Psoas muscle (tissue), 8 donors: ENCODE measurements at places on chromosomes 11 and 22. TPM values are rescaled to one million over a fixed set of nuclear protein-coding genes. Genes with fewer than 3 reads are reported as not detected.
A peak's percentile ranks its signal among the peaks of the same experiment; 100 is the strongest.

GRCh38 chr11:44593251-44593650, 27.8 kb downstream of the CD82 start:
- peak overlapping the region; percentile 74 for H3K27ac ChIP-seq
- DNase-seq, result peak; percentile 91
- peaks cover 56% of the 10 kb centered on the region for H3K4me1 ChIP-seq
- H3K4me3 ChIP-seq, result peak overlapping the region; percentile 43

DNA sequence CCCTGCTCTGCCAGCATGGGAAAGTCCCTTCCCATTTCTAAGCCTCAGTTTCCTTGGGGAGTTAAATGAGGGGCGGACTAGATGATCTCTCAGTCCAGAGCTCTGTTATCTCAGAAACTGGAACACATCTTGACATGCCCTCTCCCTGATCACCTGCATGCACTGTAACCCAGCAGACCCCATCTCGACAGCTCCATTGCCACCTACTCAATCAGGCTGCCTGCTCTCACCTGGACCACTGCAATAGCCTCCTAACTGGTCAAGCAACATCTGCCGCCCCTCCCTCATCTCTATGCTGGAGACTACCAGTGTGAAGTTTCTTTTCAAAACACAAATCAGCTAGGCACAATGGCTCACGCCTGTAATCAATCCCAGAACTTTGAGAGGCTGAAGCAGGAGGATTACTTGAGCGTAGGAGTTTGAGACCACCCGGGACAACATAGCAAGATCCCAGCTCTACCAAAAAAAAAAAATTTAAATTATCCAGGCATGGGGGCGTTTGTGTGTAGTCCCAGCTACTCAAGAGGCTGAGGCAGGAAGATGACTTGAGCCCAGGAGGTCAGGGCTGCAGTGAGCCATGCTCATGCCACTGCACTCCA, 22.2 kb downstream of the LRRC55 start:
- no peak overlapping the region for H3K27ac ChIP-seq
- H3K4me3 ChIP-seq, result no peak overlapping the region
- H3K4me1 ChIP-seq, result peaks cover 14% of the 10 kb centered on the region

DNA sequence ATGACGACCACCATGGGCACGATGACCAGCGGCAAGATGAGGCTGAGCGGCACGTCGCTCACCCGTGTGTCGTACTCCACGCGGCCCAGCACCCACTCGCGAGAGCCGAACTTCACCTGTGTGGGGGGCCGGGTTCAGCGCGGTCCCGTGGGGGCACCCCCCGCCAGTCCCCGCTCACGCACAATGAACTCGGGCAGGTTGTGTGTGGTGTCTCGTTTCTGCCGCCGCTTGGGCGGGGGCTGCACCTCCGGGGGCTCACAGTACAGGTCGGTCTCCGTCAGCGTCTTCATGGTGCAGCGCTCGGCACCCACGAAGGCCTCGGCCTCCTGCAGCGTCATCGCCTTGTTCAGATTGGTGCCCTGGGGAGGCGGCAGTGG, 11.2 kb upstream of the MAPK11 start:
- no peak for DNase-seq
- no peaks in the 10 kb centered on the region for H3K4me1 ChIP-seq
- peaks cover 79% of the 10 kb centered on the region for H3K36me3 ChIP-seq
- no peak overlapping the region for H3K4me3 ChIP-seq
- H3K27me3 ChIP-seq, result no peaks in the 10 kb centered on the region

OR8H3 gene
- total RNA-seq, result not detected

DNA sequence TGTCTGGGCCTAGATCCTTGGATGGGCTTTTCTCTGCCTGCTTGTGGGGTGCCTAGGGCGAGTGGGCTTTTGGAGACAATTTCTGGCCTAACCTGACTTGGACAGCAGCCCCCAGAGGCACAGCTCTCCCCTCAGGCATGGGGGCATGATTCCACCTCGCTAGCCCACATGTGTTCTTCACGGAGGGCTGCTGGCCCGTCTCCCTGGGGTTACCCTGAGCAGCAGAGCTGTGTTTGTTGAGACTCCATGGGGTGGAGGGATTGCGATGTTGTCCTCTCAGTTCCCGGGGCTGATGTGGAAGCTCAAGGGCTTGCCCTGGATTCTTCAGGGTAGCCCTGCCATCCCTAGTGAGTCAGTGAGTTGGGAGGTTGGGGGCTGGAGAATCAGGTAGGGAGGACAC, 2.4 kb upstream of the LRRC75B start:
- no peaks in the 10 kb centered on the region for H3K4me1 ChIP-seq
- no peaks in the 10 kb centered on the region for H3K27me3 ChIP-seq
- H3K36me3 ChIP-seq, result no peaks in the 10 kb centered on the region
- no peak overlapping the region for H3K27ac ChIP-seq

GRIA4 gene
- total RNA-seq, result not detected

OR5M10 gene
- total RNA-seq, result not detected

DNA sequence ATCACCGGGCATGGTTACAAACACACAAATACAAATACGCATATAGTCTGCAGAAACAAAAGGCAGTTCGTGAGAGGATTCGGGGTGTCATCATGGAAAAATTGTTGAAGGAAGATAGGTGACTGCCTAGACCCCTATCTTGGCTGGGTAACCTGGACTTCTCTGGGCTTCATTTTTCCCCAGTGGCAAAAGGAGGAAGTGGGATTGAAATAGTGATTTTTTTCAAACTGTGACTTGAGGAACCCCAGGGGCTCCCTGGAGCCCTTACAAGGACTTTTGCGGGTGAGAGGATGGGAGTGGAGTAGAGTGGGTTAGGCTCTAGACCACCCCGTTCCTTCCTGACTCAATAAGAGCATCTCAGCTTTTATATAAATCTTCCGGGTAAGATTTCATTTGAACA, 1.0 kb upstream of the ELF5 start:
- H3K36me3 ChIP-seq, result no peaks in the 10 kb centered on the region
- no peaks in the 10 kb centered on the region for H3K4me1 ChIP-seq
- no peak overlapping the region for H3K4me3 ChIP-seq

DNA sequence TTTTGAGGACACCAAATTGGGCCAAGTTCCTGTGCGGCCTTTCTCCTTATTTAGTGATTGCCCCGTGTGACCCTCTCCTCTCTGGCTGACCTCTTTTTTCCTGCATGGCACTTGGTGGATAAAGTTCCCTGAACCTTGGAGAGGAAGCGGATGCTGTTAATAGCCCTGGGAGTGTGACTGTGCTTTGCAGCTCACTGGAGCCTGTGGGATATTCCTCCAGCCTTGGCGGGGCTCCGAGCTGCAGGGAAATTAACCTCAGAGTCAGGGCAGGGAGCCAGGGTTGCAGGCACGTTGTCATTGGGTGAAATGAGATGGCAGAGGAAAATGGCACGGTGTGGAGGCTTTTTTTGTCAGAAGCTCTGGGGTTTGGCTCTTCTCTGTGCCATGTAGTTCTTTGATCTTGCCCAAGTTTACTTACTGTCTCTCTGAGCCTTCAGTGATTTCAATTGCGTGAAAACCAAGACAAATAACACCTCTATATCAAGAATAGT, 965 bp downstream of the OR9Q1 start:
- peak overlapping the region; percentile 61 for H3K27ac ChIP-seq
- no peaks in the 10 kb centered on the region for H3K36me3 ChIP-seq
- no peak overlapping the region for H3K4me3 ChIP-seq

GRCh38 chr11:84685976-84686375, 941.2 kb downstream of the DLG2 start:
- no peaks in the 10 kb centered on the region for H3K27me3 ChIP-seq
- no peaks in the 10 kb centered on the region for H3K4me1 ChIP-seq
- H3K4me3 ChIP-seq, result no peak overlapping the region
- DNase-seq, result no peak
- no peaks in the 10 kb centered on the region for H3K36me3 ChIP-seq

DNA sequence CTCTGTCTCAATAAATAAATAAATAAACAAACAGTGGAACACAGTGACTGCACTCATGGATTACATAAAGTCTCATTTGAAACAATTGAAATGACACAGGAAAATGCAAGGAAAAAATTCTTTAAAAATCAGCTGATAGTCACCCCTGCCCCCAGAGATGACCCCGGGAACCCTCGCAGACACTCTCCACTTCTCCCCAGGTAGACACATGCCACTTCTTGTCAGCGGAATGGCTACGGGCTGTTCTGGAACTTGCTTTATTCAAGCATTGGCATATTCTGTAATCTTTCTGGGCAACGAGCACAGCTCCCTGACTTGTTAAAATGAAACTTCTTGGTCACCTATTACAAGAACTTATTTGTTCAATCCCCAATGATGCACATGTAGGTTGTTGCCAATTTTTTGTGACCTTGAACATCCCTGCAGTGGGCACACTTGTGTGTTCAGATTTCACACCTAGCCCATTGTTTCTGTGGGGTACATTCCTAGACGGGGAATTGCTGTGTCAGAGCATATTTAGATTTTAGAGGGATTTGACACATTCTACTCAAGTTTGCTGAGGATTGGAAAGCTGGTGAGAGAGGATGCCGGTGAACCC, 32.8 kb downstream of the MYEOV start:
- DNase-seq, result no peak
- H3K36me3 ChIP-seq, result no peaks in the 10 kb centered on the region
- no peaks in the 10 kb centered on the region for H3K27me3 ChIP-seq
- H3K4me1 ChIP-seq, result no peaks in the 10 kb centered on the region

OTOG gene
- not detected for total RNA-seq

FXYD6 gene
- 11.5 TPM for total RNA-seq

DNA sequence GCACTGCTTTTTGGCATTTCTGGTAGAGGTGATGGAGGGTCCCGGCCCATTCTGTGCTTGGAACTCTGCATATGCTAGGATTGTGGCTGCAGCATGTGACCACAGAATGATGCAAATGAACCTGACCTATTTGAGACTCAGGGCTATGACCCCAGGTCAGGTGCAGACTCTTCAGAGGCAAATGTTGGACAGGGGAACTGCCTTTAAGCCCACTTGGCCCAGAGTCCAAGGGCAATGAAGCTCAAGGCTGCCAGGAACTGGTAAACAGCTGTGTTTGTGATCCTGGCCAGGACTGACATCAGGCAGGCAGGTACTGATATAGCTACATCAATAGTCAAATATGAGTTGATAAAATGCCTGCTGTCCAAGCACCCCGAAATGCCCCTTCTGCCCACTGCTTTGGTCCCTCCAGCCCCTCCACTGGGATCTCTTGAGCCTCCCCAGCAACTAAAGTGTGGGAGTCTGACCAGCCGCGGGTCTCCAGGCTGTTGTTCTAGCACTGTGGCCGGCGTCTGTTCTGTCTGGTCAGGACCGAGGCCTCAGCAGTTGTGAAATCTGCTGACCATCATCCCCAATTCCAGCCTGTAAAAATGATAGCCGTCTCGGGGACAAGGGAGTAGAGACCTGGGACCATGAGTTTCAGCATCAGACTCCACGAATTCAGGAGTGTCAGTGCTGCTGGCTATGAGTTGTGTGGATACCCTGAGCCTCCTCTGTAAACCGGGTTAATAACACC, 82.4 kb upstream of the EIF3D start:
- H3K36me3 ChIP-seq, result no peaks in the 10 kb centered on the region
- no peaks in the 10 kb centered on the region for H3K4me1 ChIP-seq
- DNase-seq, result no peak
- no peak overlapping the region for H3K27ac ChIP-seq

KDM4E gene
- total RNA-seq, result not detected

- no peak overlapping the region for H3K27ac ChIP-seq
- no peak overlapping the region for H3K4me3 ChIP-seq
- no peaks in the 10 kb centered on the region for H3K27me3 ChIP-seq
- no peaks in the 10 kb centered on the region for H3K4me1 ChIP-seq
- no peak for DNase-seq
- no peaks in the 10 kb centered on the region for H3K36me3 ChIP-seq
Measured at GRCh38 chr11:94196363-94196762, 67.7 kb downstream of the PANX1 start.

GRCh38 chr11:64650923-64651523, 60.0 kb downstream of the SLC22A12 start:
- no peaks in the 10 kb centered on the region for H3K27me3 ChIP-seq
- H3K4me3 ChIP-seq, result no peak overlapping the region
- no peaks in the 10 kb centered on the region for H3K36me3 ChIP-seq
- H3K4me1 ChIP-seq, result no peaks in the 10 kb centered on the region
- DNase-seq, result no peak

GRCh38 chr11:81033779-81034540, 1593.1 kb upstream of the TENM4 start:
- no peak overlapping the region for H3K27ac ChIP-seq
- no peak for DNase-seq
- H3K4me3 ChIP-seq, result no peak overlapping the region
- H3K27me3 ChIP-seq, result no peaks in the 10 kb centered on the region

DNA sequence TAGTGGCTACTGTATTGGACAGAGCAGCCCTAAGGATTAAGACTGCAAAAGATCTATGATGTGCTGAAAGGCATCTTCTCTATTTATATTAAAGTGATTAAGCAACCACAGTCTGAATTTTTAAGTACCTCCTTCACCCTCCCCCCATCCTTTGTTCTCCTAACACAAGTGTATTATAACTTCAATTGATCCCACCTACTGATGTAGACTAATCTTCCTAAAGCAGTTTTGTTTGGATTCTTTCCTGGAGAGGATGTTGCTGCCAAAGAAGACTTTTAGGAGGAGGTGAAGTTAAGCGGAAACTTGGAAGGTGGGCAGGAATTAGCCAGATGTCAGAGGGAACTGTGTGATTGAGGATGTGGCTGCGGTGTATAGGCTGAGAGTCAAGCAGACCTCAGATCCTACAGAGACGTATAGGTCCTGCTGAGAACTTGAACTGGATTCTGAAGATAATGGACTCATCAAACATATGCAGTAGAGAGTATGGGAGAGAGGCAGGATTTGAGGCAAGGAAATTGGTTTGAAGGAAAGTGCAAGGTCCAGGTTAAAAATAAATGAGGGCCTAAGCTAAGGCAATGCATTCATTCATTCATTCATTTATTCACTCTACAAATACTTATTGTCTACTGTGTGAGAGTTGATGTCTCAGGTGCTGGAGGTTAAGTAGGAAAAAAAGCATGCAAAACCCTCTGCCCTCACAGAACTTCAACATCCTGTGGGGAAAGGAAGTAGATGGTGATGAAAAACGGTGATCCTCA, 5.2 kb upstream of the RASSF10 start:
- peaks cover 1% of the 10 kb centered on the region for H3K4me1 ChIP-seq
- no peaks in the 10 kb centered on the region for H3K27me3 ChIP-seq
- no peak overlapping the region for H3K4me3 ChIP-seq
- DNase-seq, result no peak
- H3K27ac ChIP-seq, result no peak overlapping the region

KRTAP5-8 gene
- total RNA-seq, result not detected

CDCA5 gene
- 0.92 TPM for total RNA-seq
